Common myeloid progenitor, CD34-positive (primary cell): ENCODE measurements at places on chromosomes 4 and X.

- H3K27me3 ChIP-seq, result no peaks in the 10 kb centered on the region
- no peak overlapping the region for H3K27ac ChIP-seq
- no peak overlapping the region for H3K4me3 ChIP-seq
- no peaks in the 10 kb centered on the region for H3K36me3 ChIP-seq
Measured at GRCh38 chr4:170775851-170776250, 686.1 kb upstream of the AADAT start.

DNA sequence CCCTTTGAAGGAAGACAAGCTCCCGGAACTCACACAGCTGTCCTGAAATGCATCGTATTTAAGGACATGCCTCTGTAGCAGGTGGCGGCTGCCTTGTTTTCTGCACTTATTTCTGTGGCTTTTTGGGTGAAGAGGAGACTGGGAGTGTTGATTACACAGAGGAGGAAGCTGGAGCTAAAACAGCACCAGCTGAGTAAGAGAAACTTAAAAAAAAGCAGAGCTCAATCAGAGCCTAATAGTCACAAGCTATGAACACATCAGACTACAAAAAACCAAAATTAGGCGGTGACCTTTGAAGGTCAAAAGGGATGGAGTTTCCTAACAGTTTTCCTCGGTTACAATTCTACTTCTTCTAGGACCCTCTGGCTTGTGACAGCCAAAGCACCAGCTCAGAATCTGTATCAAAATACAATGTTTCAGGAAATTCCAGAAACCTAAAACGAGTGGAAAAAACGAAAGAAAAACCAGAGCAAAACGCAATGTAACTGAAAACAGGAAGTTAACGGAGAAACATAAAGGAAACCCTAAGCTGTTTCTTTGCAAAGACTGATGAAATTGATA is 13.5 kb downstream of the PRKX start:
- no peaks in the 10 kb centered on the region for H3K27me3 ChIP-seq
- H3K4me3 ChIP-seq, result peak overlapping the region; percentile 87
- H3K36me3 ChIP-seq, result no peaks in the 10 kb centered on the region

GRCh38 chr4:48504352-48504751 is 14.3 kb downstream of the ZAR1 start:
- DNase-seq, result peak; percentile 32
- H3K4me1 ChIP-seq, result peaks cover 4% of the 10 kb centered on the region
- no peak overlapping the region for H3K4me3 ChIP-seq
- H3K27me3 ChIP-seq, result no peaks in the 10 kb centered on the region

DNA sequence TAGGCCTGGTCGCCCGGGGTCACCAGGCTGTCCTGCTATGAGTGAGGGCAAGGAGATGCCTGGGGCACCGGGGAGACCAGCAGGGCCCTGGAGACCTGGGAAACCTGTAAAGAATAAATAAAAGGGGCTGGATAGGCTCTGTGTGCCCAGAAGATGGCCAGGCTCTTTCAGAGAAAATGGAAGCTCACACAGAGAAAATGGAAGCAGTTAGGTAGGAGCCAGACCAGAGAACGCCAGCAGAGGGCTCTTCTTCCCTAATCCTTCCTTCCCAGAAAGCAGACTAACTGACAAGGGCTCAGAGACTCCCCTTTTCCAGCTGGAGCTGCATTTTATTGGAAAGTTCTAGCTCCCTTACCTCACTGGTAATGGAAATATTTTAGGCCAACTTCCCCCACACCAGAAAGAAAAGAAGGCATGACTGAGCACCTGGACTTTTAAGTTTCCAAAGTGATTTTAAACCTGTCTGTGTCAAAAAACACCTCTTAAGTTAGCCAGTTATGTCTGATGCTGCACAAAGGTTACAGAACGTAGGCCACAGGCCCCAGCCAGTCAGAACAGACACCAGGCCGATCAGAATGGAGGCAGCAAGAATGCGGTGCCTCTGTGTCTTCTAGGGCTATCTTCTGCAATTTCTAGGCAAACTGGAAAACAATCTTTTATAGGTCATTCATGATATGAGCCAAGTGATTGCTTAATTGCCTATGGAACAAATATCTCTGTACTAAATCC is 74.0 kb downstream of the ATG4A start:
- peaks cover 8% of the 10 kb centered on the region for H3K27me3 ChIP-seq
- no peaks in the 10 kb centered on the region for H3K4me1 ChIP-seq
- H3K4me3 ChIP-seq, result no peak overlapping the region
- DNase-seq, result peak; percentile 0

- peak; percentile 68 for DNase-seq
- no peaks in the 10 kb centered on the region for H3K4me1 ChIP-seq
- H3K4me3 ChIP-seq, result no peak overlapping the region
- H3K36me3 ChIP-seq, result no peaks in the 10 kb centered on the region
- H3K27ac ChIP-seq, result no peak overlapping the region
- no peaks in the 10 kb centered on the region for H3K27me3 ChIP-seq
Measured at GRCh38 chr4:79042079-79042674, 102.9 kb upstream of the PAQR3 start.

DNA sequence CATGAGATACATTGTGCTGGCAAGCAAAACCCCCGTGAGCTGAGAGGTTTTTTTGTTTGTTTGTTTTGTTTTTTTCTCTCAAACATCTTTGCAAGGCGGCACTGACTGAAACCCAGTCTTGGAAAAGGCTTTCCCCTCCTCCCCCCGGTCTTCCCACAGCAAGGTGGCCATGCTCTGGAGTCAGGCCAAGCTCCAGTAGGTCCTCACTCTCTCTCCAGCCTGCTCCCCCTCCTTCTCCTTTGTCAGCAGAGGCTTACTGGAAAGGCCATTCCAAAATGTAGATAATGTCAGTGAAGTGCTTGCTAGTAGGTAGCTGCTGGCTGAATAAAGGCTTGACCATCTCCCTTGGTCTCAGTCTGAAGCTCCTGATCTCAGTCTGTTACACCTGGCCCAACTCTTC is 32.6 kb downstream of the FRMPD3 start:
- H3K36me3 ChIP-seq, result no peaks in the 10 kb centered on the region
- DNase-seq, result no peak
- H3K4me3 ChIP-seq, result no peak overlapping the region
- no peaks in the 10 kb centered on the region for H3K4me1 ChIP-seq

DNA sequence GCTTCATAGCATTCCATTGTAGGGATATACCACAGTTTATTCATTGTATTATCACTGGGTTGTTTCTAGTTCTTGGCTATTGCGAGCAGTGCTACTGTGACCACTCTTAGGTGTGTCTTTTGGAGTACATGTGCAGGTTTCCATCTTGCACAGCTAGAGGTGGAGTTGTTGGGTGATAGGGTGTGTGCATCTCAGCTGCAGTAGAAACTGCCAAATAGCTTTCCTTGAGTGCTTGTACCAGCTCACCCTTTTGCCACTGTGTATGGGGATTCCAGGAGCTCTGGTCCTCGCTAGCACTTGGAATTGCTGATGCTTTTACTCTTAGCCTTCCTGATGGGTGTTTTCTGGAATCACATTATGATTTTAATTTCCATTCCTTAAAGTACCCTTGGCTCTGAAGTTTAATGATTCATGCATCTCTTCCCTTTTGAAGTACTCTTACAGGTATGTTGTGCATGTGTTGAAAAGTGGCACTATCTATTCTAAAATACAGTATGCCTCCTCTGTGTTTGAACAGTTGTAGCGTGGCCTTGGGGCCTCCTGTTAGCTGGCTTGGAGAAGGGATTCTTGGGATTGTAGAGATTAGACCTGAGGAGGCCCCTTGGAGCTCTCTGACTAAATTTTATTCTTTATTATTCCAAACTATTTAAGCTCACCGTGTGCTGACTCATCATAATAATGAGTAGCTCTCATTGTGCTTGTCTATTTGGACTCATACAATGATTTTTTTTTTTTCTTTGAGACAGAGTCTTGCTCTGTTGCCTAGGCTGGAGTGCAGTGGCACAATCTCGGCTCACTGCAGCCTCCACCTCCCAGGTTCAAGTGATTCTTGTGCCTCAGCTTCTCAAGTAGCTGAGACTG is 38.4 kb downstream of the HTT start:
- H3K36me3 ChIP-seq, result peaks cover 64% of the 10 kb centered on the region
- no peak overlapping the region for H3K27ac ChIP-seq
- no peak for DNase-seq
- H3K4me3 ChIP-seq, result no peak overlapping the region

DNA sequence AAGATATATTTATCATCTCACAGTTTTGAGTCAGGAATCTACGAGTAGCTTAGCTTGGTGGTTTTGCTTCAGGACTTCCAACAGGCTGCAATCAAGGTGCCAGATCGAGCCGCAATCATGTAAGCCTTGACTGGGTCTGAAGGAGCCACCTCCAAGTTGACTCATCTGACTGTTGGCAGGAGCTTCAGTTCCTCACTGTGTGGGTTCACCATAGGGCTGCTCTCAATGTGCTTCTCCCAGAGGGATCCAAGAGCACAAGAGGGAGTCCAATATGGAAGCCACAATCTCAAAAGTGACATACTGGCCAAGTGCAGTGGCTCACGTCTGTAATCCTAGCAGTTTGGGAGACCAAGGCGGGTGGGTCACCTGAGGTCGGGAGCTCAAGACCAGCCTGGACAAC is 26.5 kb downstream of the DCHS2 start:
- no peaks in the 10 kb centered on the region for H3K4me1 ChIP-seq
- no peak overlapping the region for H3K27ac ChIP-seq
- no peak for DNase-seq
- H3K36me3 ChIP-seq, result no peaks in the 10 kb centered on the region

- no peak overlapping the region for H3K27ac ChIP-seq
- no peaks in the 10 kb centered on the region for H3K27me3 ChIP-seq
- no peak overlapping the region for H3K4me3 ChIP-seq
Measured at GRCh38 chr4:125235971-125236370, 78.8 kb upstream of the FAT4 start.

- peaks cover 2% of the 10 kb centered on the region for H3K27me3 ChIP-seq
- no peak for DNase-seq
- H3K36me3 ChIP-seq, result no peaks in the 10 kb centered on the region
- H3K4me3 ChIP-seq, result no peak overlapping the region
- H3K4me1 ChIP-seq, result no peaks in the 10 kb centered on the region
Measured at GRCh38 chr4:11732155-11732554, 303.5 kb upstream of the HS3ST1 start.

GRCh38 chr4:26173619-26174018 is 147.2 kb upstream of the RBPJ start:
- no peak overlapping the region for H3K4me3 ChIP-seq
- no peak overlapping the region for H3K27ac ChIP-seq
- H3K27me3 ChIP-seq, result no peaks in the 10 kb centered on the region
- no peaks in the 10 kb centered on the region for H3K4me1 ChIP-seq
- DNase-seq, result no peak
- no peaks in the 10 kb centered on the region for H3K36me3 ChIP-seq

GRCh38 chrX:17608888-17609287 is 128.4 kb upstream of the SCML1 start:
- no peak overlapping the region for H3K27ac ChIP-seq
- no peak for DNase-seq
- H3K36me3 ChIP-seq, result no peaks in the 10 kb centered on the region
- H3K27me3 ChIP-seq, result peaks cover 7% of the 10 kb centered on the region
- no peaks in the 10 kb centered on the region for H3K4me1 ChIP-seq

- no peaks in the 10 kb centered on the region for H3K27me3 ChIP-seq
- no peaks in the 10 kb centered on the region for H3K4me1 ChIP-seq
- no peak overlapping the region for H3K27ac ChIP-seq
- H3K4me3 ChIP-seq, result no peak overlapping the region
- H3K36me3 ChIP-seq, result no peaks in the 10 kb centered on the region
Measured at GRCh38 chr4:138275216-138275615, 33.1 kb upstream of the SLC7A11 start.

DNA sequence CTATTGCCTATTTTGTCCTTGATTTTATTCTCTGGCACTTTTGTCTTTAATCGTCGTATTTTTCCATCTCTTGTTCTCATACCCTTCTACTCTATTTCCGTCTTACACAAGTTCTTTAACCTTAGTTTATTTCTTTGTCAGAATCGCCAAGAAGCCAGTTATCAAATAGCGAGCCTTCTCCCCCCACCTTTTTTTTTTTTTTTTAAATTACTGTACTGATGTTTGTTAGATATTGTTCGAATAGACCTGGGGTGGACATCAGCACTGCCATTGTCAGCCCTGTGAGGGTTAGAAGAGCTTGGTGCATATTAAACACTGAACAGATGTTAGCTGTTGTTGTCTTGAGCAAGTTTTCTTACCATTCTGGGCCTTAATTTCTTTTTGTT is 1.2 kb downstream of the SPCS3 start:
- H3K4me1 ChIP-seq, result peaks cover 33% of the 10 kb centered on the region
- peak overlapping the region; percentile 98 for H3K4me3 ChIP-seq
- peak overlapping the region; percentile 95 for H3K27ac ChIP-seq
- no peaks in the 10 kb centered on the region for H3K27me3 ChIP-seq

- no peaks in the 10 kb centered on the region for H3K27me3 ChIP-seq
- no peaks in the 10 kb centered on the region for H3K4me1 ChIP-seq
- H3K27ac ChIP-seq, result no peak overlapping the region
- DNase-seq, result peak; percentile 22
Measured at GRCh38 chrX:46803140-46803539, 33.7 kb upstream of the RP2 start.

GRCh38 chrX:39063037-39063436 is 261.8 kb downstream of the MID1IP1 start:
- no peaks in the 10 kb centered on the region for H3K27me3 ChIP-seq
- no peak overlapping the region for H3K4me3 ChIP-seq
- H3K36me3 ChIP-seq, result no peaks in the 10 kb centered on the region
- no peak overlapping the region for H3K27ac ChIP-seq
- DNase-seq, result peak; percentile 7

DNA sequence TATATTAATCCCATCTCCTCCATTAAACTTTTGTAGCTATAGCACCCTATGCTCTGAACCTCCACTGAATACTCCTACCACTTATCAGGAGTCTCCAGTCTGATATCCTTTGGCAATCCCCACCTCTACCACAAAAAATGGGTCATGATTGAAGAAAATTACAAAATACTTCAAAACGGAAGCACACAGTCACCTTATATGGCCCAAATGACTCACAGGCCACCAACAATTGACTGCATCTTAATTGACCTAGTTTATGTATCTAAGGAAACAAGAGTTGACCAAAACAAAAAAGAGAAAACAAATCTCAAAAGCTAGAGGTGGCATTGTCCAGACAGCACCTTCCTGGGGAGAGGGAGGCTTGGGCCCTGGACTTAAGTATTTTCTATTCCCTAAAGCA is 120.0 kb upstream of the DIAPH2 start:
- no peak overlapping the region for H3K4me3 ChIP-seq
- no peaks in the 10 kb centered on the region for H3K36me3 ChIP-seq
- no peaks in the 10 kb centered on the region for H3K4me1 ChIP-seq
- H3K27me3 ChIP-seq, result no peaks in the 10 kb centered on the region
- no peak overlapping the region for H3K27ac ChIP-seq
- no peak for DNase-seq

DNA sequence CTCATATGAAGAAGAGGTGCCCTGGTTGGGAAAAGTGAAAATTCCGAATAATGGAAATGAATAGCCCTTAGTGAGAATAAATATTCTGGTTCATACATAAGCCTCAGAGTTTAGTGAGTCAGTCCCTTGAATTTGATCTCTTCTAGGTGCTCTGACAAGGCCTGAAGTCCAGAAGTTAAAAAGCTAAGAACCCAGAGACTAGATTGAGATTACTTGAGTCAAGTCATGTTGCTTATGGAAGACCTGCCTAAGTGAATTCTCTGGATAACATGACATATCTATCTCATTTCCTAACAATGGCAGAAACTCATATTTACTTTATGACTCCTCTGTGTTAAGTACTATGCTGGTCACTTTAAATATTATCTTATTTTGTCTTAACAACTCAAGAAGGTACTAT is 10.5 kb upstream of the PRSS48 start:
- no peak overlapping the region for H3K4me3 ChIP-seq
- DNase-seq, result no peak
- no peak overlapping the region for H3K27ac ChIP-seq

- no peaks in the 10 kb centered on the region for H3K27me3 ChIP-seq
- peak; percentile 41 for DNase-seq
- no peaks in the 10 kb centered on the region for H3K36me3 ChIP-seq
- H3K4me3 ChIP-seq, result no peak overlapping the region
- H3K27ac ChIP-seq, result no peak overlapping the region
Measured at GRCh38 chrX:125132274-125132673, 187.4 kb upstream of the TEX13C start.
